ENCODE measurements at places on chromosomes 7 and 10. TPM values are rescaled to one million over a fixed set of nuclear protein-coding genes. Genes with fewer than 3 reads are reported as not detected.

DNA sequence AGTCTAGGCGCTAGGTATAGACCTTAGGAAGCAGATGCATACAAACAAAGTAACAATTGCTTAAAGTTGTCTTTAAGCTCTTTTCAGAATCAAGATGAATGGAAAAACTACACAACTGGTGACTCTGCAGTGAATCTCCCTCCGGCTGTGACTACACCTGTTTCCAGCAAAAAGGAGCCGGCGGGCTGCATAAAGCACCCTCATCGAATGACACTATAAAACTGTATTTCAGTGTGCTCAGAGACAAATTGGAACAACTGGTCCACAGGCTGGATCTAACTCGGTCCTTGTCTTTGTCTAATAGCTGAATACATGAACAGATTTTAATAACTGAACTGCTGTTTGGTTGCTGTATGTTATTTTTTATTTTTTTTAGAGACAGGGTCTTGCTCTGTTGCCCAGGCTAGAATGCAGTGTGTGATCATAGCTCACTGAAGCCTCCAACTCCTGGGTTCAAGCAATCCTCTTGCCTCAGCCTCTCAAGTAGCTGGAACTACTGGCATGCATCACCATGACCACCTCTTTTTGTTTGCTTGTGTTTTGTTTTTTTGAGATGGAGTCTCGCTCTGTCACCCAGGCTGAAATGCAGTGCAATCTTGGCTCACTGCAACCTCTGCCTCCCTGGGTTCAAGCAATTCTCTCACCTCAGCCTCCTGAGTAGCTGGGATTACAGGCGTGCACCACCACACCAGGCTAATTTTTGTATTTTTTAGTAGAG lies 64.2 kb upstream of the SVIL start:
- no peak overlapping the region for H3K27ac ChIP-seq
- peaks cover 28% of the 10 kb centered on the region for H3K4me1 ChIP-seq
- H3K4me3 ChIP-seq, result no peak overlapping the region

GRCh38 chr10:21888959-21889358 lies 114.6 kb downstream of the DNAJC1 start:
- H3K27me3 ChIP-seq, result no peaks in the 10 kb centered on the region
- peaks cover 24% of the 10 kb centered on the region for H3K4me1 ChIP-seq
- no peak overlapping the region for H3K4me3 ChIP-seq
- peaks cover 59% of the 10 kb centered on the region for H3K36me3 ChIP-seq

C7orf33 gene
- not detected for total RNA-seq

- H3K27ac ChIP-seq, result no peak overlapping the region
- H3K27me3 ChIP-seq, result peaks cover 3% of the 10 kb centered on the region
- H3K4me3 ChIP-seq, result no peak overlapping the region
These were observed 147.7 kb downstream of the UBE2H start for GRCh38 chr7:129804890-129805719.

DNA sequence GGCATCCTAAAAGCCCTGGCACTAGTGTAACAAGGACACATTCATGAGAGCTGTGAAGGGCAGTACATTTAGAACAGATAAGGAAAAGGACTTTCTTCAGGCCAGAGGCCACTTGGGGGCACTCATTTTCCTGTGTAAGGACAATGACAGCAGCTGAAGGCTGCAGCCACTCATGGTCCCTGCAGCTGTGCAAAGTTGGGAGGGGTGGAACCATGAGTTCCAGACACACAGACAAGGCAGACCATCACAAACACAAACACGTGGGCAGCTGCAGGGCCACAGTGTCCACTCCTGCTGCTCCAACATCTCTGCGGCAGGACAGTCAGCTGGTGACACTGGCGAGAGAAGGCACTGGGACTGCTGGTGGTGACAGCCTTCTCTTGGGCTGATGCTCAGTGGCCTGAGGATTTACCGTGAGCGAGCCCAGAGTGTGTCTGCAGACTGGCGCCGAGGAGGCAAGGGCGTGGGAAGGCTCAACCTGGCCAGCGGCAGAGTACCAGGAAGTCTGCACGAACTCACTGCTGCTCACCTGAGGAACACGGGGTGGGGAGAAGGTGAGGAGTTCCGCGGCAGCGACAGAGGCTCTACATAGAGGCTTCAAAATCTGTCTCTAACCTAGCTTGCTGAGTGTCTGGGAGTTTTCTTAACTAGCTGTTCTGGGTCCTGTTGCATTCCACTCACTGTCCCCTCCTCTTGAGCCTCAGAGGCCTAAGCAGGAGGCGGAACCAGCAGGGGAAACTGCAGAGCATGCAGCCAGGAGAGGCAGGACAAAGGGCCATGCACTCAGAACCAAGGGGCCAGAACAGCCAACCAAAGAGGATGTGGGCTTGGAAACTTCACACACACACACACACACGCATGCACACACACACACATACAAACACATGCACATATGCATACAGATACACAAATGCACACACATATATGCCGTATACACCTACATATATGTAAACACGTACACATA lies 76.5 kb upstream of the DDC start:
- H3K27me3 ChIP-seq, result no peaks in the 10 kb centered on the region
- H3K4me3 ChIP-seq, result no peak overlapping the region
- no peaks in the 10 kb centered on the region for H3K4me1 ChIP-seq
- no peak for DNase-seq

Measured in activated naive CD8-positive, alpha-beta T cell treated with anti-CD3 and anti-CD28 coated beads for 36 hours (primary cell).